EL (cell line): ENCODE measurements at places on chromosomes 5 and 9.

DNA sequence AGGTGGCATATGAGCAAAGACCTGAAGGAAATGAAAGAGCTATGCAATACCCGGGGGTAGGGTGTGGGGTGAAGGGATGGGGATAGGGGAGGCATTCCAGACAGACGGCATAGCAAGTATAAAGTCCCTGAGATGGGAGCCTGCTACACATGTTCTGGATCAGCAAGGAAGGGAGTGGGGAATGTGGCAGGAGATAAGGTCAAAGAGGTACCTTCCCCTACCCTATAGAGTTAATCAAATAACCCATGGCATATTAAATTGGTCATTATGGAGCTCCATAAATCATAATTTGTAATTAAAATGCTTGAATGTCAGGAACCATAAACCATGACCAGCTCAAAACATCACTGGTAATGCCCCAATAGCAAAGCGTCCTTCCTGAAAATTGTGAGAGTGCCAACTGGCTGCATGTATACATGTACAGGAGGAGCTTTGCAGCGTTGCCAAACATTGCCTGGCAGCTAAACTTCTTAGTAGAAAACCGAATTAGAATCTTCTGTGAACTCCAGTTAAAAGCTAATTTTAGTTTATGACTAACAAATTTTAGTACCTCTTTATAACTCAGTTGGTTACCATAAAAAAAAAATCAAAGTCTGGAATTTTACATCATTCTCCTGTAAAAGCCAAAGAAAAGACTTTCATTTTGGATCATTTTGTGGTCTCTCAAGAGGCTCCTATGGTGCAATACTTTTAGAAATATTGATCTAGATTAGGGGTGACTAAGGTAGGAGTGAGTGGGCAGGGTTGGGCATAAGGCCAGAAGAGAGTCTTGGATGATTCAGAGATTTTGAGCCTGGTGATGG is 4.7 kb downstream of the DNAI1 start:
- peak; percentile 82 for DNase-seq

DNA sequence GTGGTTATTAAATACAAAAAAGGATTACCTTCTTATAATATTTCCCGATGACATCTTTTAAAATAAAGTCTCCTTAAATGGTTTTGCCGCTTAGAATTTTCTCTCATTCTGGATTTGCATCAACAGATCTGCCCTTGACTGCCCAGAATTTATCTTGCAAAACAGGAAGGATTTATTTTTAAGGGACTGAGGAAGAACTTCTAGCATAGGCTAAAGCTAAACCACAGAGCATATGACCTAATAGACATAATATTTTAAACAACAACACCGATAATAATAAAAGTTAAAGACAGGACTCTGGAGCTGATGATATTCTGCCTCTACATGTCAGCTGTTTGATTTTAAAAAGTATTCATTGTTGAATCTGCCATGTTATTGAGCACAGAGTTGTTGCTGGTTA is 145.3 kb upstream of the ADCY2 start:
- DNase-seq = no peak

DNA sequence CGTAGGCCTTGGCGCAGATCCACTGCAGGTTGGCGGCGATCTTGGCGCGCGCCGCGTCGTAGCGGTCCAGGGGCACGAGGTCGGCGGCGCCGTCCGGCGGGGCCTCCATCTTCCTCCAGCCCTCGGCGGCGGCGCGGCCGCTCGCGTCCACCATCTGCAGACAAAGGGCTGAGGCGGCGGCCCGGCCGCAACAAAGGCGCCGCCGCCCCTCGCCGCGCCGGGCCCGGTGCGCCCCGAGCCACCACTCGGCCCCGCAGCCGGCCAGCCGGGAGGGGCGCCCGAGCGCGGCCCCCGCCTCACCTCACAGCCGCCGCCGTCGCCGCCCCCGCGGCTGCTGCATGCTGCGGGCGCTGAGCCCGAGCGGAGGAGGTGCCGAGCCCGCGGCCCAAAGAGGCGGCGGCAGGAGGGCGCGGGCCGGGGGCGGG is 328 bp downstream of the CAMSAP1 start:
- peak; percentile 35 for DNase-seq

GRCh38 chr5:9452181-9452580 is 93.7 kb downstream of the SEMA5A start:
- DNase-seq = no peak

DNA sequence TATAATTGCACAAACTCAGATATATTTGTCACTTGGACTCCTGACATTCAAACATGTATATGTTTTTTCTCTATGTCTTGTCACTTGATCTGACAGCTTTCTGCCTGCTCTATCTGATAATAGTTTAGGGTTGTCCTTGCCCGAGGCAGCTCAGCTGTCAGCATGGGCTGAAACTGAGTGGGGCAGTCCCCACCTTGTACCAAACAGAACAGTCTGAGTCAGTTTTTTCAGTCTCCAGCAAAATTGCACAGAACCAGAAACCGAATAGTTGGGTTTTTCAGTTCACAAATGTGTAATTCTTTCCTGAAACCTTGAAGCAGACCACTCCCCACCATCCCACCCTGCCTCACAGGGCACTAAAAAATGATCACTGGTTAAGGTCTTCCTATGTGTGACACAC is 9.5 kb upstream of the HAND1 start:
- DNase-seq = no peak

DNA sequence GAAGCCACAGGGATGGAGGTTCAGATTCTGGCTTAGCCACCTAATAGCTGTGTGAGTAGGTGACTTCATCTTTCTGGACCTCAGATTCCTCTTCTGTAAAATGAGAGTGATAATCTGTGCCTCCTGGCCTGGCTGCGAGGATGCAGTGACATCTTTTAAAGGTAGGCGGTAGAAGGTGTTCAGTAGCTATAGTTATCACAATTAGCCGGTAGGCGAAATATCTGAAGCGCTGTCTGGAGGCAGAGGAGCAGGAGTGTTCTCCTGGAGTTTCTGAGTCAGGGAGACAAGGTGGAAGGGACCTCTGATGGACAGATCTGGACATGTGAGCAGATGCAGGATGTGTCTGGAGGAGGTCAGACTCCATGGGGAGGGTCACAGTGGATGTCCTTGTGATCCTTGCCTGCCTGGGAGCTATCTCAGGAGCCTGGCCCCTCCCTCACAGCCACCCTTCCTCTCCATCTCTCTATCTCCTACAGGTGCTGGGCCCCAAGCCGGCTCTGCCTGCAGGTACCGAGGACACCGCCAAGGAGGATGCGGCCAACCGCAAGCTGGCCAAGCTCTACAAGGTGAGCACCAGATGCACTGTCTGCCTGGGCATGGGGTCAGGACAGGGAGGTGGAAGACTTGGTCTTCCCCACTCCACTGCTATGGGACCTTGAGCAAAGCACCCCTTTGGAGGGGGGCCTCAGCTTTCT is 45.6 kb downstream of the GSN start:
- no peak for DNase-seq

- DNase-seq = no peak
These were observed 5.2 kb downstream of the IL13 start for GRCh38 chr5:132662925-132663770.

GRCh38 chr5:95317687-95318086 is 32.8 kb upstream of the MCTP1 start:
- DNase-seq = no peak

DNA sequence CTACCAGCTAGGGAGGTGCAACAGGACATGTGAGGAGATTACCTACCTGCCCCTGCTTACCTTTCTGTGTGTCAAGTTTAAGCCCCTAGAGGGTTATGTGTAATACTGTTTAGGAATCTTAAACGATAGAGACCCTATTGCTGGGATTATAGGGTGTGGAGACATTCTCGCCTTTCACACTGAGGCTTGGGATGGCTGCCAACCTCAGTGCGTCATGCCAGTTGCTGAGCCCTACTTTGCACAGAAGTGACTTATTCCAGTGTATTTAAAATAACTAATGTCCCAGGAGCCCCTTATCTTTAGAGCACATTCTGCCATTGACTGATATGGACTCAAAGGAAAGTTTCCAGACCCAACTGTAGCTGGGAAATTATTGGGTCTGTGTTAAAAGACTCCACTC is 76.6 kb upstream of the XPA start:
- DNase-seq = peak; percentile 78

DNA sequence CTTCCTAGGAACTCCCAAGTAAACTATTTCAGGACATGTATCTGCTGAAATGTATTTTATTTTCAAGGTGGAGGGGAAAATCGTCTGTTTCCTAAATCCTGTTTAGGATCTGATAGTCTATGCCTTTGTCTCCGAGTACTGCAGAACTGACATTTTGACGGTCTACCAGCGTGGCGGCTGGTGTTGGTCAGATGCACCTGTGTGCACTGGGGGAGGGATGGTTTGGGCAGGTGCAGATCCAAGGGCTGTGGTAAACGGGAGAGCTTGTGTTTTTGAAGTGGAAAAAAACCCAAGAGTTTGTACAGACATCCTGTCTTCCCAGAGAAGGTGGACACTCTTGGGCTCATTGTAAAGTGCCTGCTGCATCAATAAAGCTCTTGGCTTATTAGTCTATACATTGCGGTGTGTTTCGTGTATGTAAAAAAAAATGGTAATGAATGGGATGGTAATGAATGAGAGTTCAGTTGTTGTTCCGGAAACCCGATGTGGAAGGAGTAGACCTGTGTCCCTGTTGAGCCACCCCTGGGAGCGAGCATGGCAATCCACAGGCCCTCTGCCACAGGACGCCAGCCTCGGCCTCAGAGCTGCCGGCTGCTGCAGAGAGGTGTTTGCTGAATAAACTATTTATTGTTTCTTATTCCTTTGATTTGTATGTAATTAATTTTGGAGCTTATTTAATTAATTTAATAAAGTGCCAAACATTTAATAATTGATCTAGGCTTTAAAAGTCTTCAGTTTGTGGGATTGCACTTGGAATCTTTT is 15.3 kb downstream of the ARPC5L start:
- DNase-seq = no peak

GRCh38 chr5:138807182-138807581 is 54.0 kb downstream of the CTNNA1 start:
- no peak for DNase-seq

DNA sequence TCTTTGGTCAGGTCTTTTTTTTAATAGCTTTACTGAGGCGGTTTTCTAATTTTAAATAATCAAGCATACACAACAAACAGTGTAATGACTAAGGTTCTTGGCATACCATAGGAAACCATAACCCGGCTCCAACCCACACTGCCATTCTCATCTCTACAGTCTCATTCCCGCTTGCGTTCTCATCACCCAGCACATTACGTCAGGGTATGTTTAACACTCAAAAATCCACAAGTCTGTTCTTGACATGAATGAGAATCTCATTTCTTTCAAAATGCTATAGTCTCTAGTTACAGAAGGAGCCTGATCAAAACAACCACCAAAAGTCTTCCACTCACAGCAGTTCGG is 505 bp downstream of the C5orf34 start:
- peak; percentile 74 for DNase-seq

DNA sequence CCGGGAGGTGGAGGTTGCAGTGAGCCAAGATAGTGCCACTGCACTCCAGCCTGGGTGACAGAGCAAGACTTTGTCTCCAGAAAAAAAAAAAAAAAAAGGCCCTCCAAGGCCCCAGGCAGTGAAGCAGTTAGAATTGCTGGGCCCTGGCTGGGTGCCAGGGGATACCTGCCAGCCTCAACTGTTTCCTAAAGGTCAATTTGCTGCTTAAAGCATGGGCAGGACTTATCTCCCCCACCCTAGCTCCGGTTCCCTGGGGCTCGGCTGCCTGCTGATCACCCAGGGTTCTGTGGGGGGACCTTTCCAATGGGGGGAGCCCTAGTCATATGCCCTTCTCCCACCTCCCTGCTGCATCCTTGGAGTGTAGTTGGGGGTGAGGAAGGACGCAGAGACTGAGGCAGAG is 25.7 kb downstream of the NCS1 start:
- DNase-seq = no peak

DNA sequence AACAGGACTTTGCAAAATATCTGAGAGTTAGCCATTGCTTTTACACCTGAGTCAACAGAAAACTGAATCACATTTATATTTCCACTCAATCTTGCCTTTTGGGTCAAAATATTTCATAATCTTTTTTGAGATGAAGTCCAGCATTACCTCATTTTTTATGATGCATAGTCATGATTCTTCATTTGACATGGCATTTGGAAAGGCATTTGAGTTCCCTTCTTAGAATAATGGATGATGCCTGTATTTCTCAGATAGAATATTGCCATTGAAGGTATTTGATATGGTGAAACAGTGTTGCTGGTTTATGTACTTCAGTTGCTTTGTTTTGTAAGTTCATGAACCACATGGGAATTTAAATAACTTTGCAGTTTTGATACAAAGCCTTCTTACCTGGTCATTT is 180.4 kb downstream of the PRR16 start:
- DNase-seq = peak; percentile 1

- DNase-seq = no peak
These were observed 10.5 kb downstream of the LIX1 start for GRCh38 chr5:97131921-97132320.

- DNase-seq = no peak
These were observed 312.1 kb downstream of the CDH12 start for GRCh38 chr5:22541037-22541436.

GRCh38 chr5:176542135-176542595 is 5.0 kb upstream of the RNF44 start:
- no peak for DNase-seq

- peak; percentile 44 for DNase-seq
These were observed 10.0 kb upstream of the CCL28 start for GRCh38 chr5:43422143-43422542.

DNA sequence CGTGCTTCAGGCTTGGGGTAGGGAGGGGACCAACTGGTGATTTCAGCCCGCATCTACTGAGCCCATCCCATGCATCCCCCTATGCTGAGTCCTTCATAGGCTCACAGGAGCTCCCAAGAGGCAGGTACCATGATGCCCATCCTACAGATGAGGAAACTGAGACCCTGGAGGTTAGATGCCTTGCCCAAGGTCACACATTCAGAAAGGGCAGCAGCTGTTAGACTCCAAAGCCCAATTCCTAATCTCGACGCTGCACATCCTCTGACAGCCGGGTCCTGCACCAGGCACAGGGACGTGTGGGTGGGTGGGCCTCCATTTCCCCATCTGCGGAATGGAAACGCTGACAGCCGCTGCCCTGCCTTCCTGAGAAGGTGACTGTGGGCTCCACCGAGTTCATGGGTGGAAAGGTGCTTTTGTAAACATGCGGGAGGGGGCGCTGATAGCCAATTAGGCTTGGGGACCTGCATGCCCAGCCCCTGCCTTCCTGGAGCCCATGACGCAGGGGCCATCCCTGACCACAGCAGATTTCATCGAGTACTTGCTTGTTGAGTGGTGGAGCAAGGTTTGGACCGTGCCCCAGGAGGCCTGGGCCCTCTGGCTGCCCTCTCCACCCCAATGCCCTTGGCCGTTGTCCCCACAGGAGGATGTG is 2.2 kb downstream of the DNM1 start:
- DNase-seq = no peak

- DNase-seq = no peak
These were observed 25.6 kb upstream of the SMC2 start for GRCh38 chr9:104068546-104068945.

DNA sequence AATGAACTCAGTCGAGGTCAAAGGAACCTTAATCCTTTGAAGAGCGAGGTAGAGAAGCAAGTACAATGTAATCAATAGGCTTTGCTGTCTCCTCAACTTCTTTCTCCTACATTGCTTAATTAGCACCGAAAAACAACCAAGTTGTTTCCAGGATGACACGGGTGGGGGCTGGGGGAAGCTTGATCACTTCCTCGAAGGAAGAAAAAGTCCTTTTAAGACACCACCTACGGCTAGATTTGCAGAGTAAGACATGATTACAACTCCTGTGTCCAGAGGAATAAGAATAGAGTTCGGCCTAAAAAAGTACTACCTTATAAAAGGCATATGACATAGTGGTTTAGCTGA is 811 bp upstream of the ARRDC3 start:
- DNase-seq = peak; percentile 20

GRCh38 chr5:72622170-72622760 is 115.1 kb upstream of the ZNF366 start:
- no peak for DNase-seq

- no peak for DNase-seq
These were observed 10.8 kb upstream of the NRARP start for GRCh38 chr9:137312852-137313325.
